ENCODE measurements at places on chromosomes 2 and 18.

GRCh38 chr18:21680161-21680560 is 24.4 kb downstream of the ABHD3 start:
- DNase-seq = no peak

- no peak for DNase-seq
Observed at GRCh38 chr2:185208261-185208660, 530.3 kb upstream of the FSIP2 start.

GRCh38 chr18:77131652-77132368 is 773 bp downstream of the MBP start:
- DNase-seq = peak; percentile 50

GRCh38 chr2:233381638-233381995 is 27.3 kb downstream of the DGKD start:
- DNase-seq = no peak

- no peak for DNase-seq
Observed at GRCh38 chr2:231655894-231656293, 52.4 kb upstream of the PTMA start.

GRCh38 chr2:70340761-70341476 is 39.1 kb upstream of the FAM136A start:
- DNase-seq = peak; percentile 50

DNA sequence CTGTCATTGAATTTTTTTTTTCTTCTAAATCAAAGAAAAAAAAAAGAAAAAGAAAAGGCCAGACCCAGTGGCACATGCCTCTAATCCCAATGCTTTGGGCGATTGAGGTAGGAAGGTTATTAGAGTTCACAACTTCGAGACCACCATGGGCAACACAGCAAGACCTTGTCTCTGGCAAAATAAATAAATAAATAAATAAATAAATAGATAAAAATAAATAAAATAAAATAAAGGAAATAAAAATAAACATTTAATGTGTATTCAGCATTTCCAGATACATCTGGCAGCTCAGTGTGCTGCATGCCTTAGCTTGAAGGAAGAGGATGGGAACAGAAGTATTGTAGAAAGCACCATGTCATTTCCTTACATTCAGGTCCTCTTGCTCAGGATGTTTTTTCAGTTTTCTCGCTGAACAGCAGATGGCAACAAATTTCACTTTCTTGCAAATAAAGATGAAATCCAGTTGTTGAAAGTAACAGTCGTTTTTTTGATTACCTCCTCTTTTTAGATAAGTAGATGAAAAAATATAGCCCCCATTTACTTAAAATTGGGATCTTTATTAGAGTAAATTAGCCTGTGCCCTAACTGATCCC is 25.7 kb upstream of the FAM178B start:
- DNase-seq = peak; percentile 26

- DNase-seq = no peak
Observed at GRCh38 chr2:42366411-42366810, 5.4 kb upstream of the COX7A2L start.

GRCh38 chr2:219957820-219958219 is 330.4 kb downstream of the SLC4A3 start:
- DNase-seq = no peak

DNA sequence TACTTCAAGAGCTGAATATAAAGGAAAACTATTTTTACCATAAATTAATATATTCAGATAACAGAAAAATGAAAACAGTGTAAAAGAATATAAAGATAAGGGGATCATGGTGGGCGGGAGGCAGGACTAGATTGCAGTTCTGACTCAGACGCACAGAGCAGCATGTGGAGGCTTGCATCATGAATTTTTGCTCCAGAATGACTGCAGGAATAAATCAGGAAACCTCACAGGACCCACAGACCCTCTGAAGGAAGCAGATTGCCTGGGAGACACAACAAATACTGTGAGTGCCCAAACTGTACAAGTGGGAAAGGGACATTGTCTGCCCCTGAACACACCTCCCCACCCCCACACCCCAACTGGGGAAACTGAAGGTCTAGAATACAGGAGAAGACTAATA is 19.2 kb upstream of the SIGLEC15 start:
- DNase-seq = no peak

DNA sequence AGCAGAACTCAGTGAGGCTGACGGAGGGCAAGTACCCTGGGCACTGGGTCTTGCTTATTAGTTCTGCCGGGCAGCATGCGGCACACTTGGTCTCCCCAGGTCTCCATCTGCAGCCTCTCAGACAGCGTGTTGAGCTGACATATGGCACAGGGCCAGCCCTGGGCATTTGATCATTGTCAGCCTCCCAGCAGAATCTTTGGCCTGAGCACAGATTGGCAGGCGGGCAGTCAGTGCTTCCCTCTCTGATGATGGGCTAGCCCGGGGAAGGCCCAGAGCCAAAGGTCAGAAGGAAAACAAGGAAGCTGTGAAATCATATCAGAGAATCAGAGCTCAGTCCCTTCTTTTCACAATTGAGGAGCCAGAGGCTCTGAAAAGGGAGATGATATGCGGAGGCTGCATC is 150.1 kb upstream of the LRRTM1 start:
- DNase-seq = no peak

DNA sequence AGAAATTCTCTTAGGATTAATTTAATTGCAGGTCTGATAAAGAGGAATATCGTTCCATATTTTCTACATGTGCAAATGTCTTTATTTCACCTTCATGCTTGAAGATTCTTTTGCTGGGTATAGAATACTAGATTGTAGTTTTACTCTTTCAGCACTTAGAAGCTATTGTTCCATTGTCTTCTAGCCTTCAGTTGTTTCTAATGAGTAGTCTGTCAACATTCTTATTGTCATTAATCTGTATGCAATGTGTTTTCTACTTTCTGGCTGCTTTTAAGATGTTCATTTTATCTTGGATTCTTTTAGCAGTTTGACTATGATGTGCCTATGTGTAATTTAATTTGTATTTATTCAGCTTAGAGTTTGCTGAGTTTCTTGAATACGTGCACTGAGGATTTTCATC is 64.3 kb upstream of the ZNF385B start:
- DNase-seq = no peak

GRCh38 chr2:8146132-8147005 is 535.5 kb upstream of the ID2 start:
- DNase-seq = no peak

- no peak for DNase-seq
Observed at GRCh38 chr2:239536186-239536585, 135.4 kb upstream of the HDAC4 start.

DNA sequence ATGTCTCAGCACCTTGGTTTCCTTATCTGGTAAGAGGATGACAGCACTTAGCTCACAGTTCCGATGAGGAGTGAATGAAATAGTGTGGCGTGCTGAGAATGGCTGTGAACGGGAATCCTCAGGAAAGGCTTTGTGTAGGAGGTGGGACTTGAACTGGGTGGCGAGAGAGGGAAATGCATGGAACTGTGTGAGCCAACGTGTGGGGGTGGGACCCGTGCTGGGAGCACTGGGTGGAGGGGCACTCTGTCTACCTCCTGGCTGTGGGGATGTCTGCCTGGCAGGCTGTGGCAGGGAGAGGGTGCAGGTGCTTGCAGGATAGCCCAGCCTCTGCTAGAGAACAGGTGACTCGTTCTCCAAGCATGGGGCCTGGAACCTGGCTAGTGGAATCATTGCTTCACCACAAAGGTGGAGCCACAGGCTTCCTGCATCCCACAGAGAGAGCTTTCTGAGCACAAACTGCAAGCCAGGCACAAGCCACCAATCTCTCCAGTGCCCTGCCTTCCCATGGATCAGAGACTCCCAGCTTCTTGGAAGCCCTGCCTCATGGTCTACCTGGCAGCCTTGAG is 145.2 kb downstream of the CELF4 start:
- DNase-seq = no peak

GRCh38 chr2:24855726-24856125 is 62.5 kb downstream of the CENPO start:
- no peak for DNase-seq

DNA sequence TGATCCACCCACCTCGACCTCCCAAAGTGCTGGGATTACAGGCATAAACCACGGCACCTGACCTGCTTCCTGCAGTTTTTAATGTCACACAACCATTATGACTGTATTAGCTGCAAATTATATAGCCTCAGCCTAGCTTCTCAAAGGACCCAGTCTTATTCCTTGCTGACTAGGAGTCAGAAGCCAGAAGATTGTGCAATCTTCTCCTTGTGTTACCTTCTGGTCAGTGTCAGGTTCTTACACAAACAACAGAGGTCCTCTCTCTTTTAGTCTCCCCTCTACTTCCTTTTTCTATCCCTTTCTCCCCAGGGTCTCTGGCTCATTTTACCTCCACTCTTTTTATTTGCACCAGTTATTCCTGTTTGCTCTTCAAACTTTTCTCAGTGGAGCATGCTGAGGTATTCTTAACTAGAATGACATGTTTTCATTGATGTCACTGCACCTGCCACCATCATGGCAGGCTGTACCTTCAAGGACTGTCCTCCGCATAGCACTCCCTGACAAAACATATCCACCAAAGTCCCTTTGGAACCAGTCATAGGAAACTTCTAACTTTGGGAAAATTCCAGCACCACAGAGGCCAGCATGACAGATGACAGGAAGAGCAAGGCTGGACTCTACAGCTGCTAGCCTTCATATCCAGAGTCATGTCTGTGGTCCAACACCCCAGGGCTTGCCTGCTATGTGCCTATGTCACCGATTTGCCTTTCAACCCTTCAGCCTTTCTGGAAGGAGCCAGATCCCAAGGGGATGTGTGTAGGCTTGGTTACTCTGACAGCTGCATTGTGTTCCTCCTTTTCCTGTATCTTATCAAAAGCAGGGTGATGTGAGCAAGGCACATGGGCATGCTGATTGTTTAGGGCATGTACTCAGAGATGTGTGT is 45.2 kb upstream of the EPC2 start:
- DNase-seq = no peak

DNA sequence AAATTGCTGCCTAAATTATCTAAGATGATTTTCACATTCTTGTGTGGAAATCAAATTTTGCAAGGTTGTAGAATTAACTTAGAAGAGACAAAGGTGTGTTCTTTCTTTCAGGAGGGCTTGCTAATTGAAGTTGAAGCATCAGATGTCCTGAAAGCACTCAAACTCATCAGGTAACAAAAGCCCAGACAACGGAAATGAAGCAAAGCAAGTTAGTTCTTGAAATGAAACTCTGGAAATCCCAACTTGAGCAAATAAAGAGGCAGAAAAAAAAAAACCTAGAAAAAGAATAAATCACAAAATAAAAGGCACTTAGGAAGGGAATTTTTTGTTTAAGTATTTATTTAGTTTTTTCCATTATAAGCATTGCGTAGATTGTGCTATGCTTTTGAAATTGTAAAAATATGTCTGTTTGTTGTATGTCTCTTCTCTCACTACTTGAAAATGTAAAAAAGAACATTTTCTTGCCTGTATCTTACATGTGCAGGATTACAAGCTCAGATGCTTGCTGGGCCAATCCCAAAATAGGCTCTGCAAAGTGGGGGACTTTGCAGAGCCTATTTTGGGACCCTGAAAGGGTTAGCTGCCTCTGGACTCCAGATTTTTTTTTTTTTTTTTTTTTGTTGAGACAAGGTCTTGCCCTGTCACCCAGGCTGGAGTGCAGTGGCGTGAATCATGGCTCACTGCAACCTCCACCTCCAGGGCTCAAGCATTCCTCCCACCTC is 46.7 kb downstream of the FAM161A start:
- no peak for DNase-seq

- DNase-seq = no peak
Observed at GRCh38 chr2:201070948-201071478, 458 bp downstream of the HYCC2 start.

- no peak for DNase-seq
Observed at GRCh38 chr2:192298664-192299063, 103.9 kb upstream of the TMEFF2 start.

- no peak for DNase-seq
Observed at GRCh38 chr18:70308555-70309294, 19.9 kb downstream of the SOCS6 start.

- no peak for DNase-seq
Observed at GRCh38 chr2:236867441-236868260, 218.0 kb upstream of the COPS8 start.

- no peak for DNase-seq
Observed at GRCh38 chr2:77294474-77294873, 227.7 kb downstream of the LRRTM4 start.

DNA sequence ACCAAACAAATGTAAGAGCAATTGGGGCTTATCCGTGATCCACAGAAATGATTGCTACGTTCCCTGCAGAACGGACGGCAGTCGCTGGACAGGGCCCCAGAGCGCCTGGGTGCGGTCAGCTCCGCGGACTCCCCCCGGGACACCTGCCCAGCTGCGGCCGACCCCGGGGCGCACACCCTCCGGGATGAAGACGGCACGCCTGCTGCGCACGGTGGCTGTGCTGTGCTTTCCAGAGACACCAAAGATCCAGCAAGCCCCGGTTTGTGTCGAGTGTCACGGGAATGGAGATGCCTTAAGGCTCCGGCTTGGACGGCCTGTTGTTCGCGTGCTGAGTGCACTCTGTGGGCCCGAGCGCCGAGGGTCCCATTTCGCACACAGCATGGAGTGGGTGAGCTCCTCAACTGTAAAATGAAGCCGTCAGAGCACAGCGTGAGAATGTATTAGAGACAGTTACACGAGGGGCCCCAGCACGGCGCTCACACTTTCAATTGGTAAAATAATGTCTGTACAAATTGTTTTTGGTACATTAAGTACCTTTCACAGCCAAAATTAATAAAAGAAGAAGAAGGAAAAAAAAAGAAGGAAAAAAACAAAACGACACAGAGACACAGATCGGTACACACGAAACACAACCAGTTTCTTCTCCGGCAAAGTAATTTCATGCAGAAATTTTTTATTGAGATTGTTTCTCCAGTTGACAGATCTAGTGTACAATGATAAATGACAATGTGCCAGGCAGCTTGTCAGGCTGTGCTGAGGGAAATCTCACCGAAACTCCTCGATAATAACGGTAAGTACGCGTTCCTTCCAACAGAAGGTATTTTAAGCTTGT is 615.8 kb upstream of the SALL3 start:
- DNase-seq = no peak

DNA sequence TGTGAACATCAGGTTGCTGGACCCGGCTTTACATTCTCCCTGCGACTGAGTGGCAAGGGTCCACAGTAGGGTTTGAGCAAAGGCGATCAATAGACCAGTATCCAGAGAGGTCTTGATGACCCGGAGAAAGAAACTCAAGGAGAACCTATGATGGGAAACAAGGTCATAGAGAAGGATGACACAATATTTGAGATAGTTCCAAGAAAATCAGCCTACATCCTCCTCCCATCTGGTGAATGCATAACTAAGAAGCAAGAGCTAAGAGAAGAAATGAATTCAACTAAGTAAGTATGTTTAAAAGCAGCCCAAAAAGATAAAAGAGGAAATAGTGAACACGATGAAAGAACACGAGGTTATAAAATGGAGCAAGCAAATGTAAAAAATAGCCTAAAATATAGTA is 166.3 kb downstream of the CD8B2 start:
- DNase-seq = no peak
